Esophagus muscularis mucosa (tissue), 4 donors: ENCODE measurements at places on chromosomes 13 and 19. TPM values are rescaled to one million over a fixed set of nuclear protein-coding genes. Genes with fewer than 3 reads are reported as not detected.
A peak's percentile ranks its signal among the peaks of the same experiment; 100 is the strongest.

DNA sequence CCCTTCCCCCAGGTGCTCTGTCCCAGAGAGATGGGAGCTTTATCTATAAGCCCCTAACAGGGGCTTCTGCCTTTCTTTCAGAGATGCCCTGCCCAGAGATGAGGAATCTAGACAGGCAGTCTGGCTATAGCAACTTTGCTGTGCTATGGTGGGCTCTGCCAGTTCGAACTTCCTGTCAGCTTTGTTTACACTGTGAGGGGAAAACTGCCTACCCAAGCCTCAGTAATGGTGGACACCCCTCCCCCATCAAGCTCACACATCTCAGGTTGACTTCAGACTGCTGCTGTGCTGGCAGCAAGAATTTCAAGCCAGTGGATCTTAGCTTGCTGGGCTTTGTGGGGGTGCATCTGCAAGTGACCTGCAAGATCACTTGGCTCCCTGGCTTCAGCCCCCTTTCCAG is 21.5 kb downstream of the CYSLTR2 start:
- no peak for DNase-seq

- DNase-seq, result no peak
Observed at GRCh38 chr19:10995926-10996600, 35.2 kb downstream of the SMARCA4 start.

DNA sequence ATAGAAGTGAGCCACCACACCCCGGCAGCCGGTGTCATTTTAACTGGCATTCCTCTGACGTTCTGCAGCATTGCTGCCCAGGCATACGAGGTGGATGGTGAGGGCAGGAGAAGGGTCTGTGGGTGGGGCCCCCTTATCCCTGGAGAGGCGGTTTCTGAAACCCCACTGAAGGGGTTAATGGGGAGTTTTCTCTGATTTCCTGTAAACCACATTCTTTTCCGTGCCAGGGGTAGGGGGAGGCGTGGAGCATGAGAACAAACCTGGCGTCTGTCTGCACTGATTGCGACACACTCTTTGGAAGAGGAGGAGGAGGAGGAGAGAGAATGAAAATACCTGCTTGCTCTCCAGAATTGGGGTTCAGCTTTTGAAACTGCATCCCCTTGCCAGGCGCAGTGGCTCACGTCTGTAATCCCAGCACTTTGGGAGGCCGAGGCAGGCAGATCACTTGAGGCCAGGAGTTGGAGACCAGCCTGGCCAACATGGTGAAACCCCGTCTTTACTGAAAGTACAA is 2.7 kb upstream of the C3 start:
- peak; percentile 93 for DNase-seq

Gene NTF4
- total RNA-seq, result not detected

GRCh38 chr19:53541971-53542370 is 4.0 kb downstream of the ZNF331 start:
- DNase-seq, result no peak

DNA sequence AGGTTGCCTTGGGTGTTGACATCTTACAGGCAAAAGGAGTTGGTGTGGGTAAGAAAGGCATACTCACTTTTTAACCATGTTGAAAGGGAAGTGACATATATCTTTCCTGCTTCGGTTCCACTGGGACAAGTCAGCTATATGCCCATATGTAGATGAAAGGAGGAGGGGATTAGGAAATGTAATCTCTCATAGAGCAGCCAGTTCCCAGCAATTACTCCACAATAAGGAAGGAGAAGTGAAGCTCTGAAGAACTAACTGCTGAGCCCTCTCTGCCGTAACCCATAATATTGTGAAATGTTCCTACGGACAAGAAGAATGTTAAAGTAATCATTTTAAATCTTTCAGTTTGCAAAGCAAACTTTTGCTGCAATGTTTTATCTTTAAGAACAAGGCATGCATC is 82.2 kb downstream of the EDNRB start:
- no peak for DNase-seq

Gene GRK1
- total RNA-seq, result not detected

DNA sequence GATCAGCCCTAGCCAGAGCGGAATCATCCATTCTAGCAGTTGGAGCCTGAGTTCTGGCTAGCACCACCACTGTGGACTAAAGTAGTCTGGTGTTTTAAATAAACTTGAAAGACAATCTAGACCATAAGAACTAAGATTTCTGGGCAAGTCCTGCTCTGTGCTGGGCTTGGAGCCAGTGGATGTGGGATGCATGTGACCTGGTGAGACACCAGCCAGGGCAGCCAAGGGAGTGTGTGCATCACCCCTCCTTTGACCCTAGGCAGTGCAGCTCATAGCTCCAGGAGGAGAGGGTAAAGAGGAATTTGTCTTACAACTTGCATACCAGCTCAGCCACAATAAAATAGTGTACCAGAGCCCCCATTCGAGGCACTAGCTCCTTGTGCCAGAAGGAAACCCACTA is 21.0 kb downstream of the ITGBL1 start:
- DNase-seq, result no peak

Gene WTIP
- 24.9 TPM for total RNA-seq

- DNase-seq, result no peak
Observed at GRCh38 chr13:112756511-112756966, 66.7 kb downstream of the ATP11A start.

GRCh38 chr13:83810136-83810535 is 72.1 kb downstream of the SLITRK1 start:
- DNase-seq, result no peak

Gene ZNF8
- 11.0 TPM for total RNA-seq

Gene SLC27A1
- total RNA-seq, result 15.9 TPM

- no peak for DNase-seq
Observed at GRCh38 chr19:47239152-47239551, 8.2 kb upstream of the BBC3 start.

GRCh38 chr13:60169239-60170031 is 5.7 kb upstream of the DIAPH3 start:
- no peak for DNase-seq

DNA sequence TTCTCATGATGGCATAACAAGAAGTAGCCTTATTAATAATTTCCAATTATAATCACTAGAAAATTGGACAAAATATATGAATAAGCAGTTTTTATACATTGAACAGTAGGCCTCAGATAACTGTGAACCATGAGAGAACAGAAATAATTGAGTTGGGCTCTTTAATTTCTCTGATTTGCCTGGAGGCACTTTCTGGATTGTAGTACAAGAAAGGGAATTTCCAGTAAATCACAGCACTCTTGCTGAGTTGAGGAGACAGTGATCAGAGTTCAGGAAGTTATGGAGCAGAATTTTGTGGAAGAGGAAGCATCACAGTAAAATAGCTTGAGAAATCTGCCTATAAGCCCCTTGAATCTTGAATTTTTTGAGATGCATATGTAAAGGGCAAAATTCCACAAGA is 216.2 kb downstream of the MAB21L1 start:
- no peak for DNase-seq

Gene OXGR1
- 5.5 TPM for total RNA-seq

Gene FUT1
- 2.2 TPM for total RNA-seq
